ENCODE measurements at places on chromosomes 3 and 15.

- DNase-seq: no peak
These were observed 52.4 kb downstream of the BOC start for GRCh38 chr3:113263778-113264177.

DNA sequence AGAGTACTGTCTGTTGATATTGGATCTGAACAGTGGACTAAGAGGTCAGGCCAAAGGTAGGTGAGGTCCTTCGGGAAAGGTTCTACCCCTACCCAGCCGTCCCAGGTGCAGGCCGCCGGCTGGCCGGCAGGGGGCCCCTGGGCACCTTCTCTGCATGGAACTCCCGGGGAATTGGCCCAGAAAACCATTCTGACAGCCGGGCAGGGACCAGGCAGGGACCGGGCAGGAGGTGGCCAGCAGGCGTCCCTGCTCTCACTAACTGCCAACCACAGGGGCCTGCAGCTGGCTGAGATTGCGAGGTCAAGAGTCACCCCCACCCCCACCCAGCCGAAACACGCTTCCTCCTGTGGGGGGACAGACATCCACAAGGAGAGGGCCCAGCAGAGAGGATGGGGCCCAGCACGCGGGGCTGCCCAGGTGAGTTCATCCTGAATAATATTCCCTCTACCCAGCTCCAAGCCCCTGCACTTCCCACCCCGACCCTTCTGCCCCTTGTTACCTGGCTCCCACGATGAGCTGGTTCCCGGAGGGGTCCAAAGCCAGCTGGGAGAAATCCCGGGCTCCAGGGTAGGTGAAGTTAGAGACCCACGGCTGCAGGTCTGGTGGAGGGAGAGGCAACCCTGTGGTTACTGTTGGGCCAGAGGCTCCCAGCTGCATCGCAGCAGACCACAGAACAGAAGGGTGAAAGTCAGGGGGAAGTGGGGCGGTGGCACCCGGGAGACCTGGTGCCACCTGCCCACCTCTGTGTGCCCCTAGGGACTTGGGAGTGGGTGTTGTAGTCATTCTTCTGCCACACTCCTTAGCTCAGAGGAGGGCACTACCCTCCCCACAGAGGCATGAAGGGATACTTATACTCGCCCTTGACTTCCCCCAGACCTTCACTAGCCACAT lies 84.4 kb downstream of the SEMA5B start:
- DNase-seq: peak; percentile 83

- DNase-seq: no peak
These were observed 602 bp upstream of the SLTM start for GRCh38 chr15:58934114-58934447.

- no peak for DNase-seq
These were observed 87.9 kb downstream of the ZNF609 start for GRCh38 chr15:64548235-64548634.

DNA sequence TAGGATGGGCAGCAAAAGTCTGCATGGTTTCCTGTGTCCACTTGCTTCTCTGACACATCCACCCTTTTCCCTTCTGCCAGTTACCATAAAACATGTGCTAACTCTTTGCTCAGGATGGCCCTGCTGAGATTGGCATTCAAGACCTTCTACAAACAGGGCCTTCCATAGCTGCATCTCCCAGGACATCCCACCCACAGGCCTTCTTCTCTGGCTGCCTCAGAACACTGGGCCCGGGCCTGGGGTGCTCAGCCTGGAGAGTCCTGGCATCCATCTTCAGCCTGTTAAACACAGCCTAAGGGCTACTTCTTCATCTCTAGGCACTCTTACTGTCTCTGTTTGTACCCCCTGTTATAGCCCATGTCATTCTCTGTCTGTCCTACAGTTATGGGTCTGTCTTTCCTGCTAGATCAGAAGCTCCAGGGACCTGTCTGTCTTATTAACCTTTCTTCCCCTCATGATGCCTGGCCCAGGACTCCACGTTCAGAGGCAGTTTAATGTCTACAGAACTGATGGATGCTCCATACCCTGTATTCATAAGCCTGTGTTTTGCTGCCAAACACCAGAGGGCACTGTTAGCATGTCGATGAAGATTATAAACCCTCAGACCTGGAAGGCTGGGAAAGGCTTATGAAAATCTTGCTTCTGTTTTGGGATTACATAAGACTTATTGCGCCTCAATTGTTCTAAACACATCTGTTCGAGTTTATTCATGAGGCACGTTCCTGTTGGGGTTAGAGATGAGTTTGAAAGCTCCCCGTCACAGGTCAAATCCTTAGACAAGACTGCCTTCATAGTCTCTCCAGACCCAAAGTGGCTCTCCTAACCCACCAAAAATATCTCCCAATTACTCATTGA lies 16.5 kb downstream of the SEMA3G start:
- DNase-seq: peak; percentile 86

DNA sequence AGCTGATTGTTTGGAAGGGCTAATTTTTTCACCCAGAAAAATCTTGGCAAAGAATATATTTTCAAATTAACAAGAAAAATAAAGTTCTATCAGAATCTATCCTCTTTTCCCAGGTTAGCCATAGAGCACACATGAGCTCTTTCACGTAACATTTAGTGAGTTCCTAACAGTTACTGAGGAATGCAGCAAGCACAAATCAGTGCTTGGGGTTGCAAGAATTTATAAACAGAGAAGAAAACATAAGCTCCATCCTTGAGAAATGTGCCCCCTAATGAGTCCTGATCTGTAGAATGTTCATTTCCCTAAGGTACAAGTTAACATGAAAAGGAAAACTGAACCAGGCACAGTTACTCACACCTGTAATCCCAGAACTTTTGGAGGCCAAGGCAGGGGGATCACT lies 13.9 kb downstream of the EOGT start:
- no peak for DNase-seq

DNA sequence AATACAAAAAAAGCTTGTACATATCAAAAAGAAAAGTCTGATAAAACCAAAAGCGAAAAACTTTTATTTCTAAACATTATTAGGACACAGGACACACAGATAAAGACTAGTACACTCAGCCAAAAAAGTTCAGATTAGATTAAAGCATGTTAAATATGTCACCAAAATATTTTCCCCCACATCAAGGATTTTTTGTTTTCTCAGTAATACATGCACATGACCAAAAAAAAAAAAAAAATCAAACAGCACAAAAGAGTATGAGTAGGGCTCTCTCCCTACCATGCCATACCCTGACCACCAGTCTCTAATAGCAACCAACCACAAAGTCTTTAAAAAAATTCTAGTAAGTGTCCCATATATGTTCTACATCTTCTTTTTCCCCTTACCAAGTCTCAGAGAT lies 77.4 kb downstream of the LRRFIP2 start:
- DNase-seq: no peak

DNA sequence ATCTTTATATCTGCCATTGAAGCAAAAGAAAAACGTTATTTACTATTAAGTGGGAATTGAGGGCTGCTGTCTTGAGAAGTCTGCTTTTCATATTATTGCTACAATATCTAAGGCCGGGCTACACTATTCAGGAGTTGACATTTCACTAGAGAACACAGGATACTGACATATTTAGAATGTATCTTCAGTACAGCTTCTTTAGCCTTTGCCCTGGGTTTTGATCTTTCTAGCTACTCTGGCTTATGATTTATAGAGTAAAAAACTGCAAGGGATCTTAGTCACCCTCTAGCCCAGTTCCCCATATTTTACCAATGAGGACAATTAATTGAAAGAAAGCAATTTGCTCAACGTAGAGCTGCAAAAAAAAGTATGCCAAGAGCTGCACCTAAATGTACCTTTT lies 307.4 kb upstream of the DPPA4 start:
- no peak for DNase-seq

- no peak for DNase-seq
These were observed 156.1 kb downstream of the VPS8 start for GRCh38 chr3:184968115-184968514.

GRCh38 chr15:36414670-36415069 lies 164.8 kb upstream of the CDIN1 start:
- DNase-seq: no peak

DNA sequence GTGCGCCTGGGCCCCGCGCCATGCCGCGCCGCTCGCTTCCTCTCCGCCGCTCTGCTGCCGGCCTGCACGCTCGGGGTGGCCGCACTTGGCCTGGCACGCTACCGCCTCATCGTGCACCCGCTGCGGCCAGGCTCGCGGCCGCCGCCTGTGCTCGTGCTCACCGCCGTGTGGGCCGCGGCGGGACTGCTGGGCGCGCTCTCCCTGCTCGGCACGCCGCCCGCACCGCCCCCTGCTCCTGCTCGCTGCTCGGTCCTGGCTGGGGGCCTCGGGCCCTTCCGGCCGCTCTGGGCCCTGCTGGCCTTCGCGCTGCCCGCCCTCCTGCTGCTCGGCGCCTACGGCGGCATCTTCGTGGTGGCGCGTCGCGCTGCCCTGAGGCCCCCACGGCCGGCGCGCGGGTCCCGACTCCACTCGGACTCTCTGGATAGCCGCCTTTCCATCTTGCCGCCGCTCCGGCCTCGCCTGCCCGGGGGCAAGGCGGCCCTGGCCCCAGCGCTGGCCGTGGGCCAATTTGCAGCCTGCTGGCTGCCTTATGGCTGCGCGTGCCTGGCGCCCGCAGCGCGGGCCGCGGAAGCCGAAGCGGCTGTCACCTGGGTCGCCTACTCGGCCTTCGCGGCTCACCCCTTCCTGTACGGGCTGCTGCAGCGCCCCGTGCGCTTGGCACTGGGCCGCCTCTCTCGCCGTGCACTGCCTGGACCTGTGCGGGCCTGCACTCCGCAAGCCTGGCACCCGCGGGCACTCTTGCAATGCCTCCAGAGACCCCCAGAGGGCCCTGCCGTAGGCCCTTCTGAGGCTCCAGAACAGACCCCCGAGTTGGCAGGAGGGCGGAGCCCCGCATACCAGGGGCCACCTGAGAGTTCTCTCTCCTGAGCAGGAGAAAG lies 951 bp downstream of the GPR62 start:
- DNase-seq: peak; percentile 63

GRCh38 chr15:83115410-83115809 lies 8.0 kb downstream of the TM6SF1 start:
- DNase-seq: no peak
